Fibroblast of skin of right quadriceps (primary cell): ENCODE measurements at places on chromosomes 5 and 9.

DNA sequence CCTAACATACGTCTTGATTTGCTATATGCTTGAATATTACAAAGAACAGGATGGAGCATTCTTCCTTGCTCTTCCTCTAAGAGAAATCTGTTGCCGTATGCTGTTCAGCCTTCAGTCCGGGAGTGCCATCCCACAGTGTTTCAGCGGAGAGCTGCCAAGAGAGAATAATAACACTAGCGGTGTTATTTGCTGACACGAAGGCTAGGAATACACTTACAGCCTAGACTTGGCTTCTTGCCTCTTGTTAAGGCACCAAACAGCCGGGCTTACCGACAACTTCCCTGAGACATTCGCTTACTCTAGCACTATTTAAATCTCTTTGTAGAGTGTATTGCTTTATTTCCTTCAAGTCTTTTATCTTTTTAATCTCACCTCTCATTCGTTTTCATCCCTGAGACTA is 31.4 kb downstream of the KCTD16 start:
- no peak for DNase-seq

- no peak for DNase-seq
These were observed 6.8 kb downstream of the NR2F1 start for GRCh38 chr5:93589829-93590215.

- peak; percentile 58 for DNase-seq
These were observed 13.9 kb downstream of the SLC31A2 start for GRCh38 chr9:113164536-113165300.

- DNase-seq, result peak; percentile 78
These were observed 53.3 kb downstream of the UGCG start for GRCh38 chr9:111949919-111950318.

DNA sequence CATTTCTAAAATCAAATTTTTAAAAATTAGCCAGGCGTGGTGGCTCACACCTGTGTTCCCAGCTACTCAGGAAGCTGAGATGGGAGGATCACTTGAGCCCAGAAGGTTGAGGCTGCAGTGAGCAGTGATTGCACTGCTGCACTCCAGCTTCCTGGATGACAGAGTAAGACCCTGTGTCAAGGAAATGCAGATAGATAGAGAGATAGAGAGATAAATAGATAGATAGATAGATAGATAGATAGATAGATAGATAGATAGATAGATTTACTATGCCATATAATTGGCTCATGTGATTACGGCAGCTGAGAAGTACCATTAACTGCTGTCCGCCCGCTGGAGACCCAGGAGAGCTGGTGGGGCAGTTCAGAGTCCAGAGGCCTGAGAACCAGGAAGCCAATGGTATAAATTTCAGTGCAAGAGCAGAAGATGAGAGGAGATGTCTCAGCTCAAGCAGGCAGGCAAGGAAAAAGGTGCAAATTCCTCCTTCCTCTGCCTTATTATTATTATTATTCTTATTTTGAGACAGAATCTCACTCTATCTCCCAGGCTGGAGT is 13.0 kb upstream of the PTGES start:
- no peak for DNase-seq

GRCh38 chr5:8685704-8686103 is 816.8 kb downstream of the MTRR start:
- DNase-seq, result no peak

DNA sequence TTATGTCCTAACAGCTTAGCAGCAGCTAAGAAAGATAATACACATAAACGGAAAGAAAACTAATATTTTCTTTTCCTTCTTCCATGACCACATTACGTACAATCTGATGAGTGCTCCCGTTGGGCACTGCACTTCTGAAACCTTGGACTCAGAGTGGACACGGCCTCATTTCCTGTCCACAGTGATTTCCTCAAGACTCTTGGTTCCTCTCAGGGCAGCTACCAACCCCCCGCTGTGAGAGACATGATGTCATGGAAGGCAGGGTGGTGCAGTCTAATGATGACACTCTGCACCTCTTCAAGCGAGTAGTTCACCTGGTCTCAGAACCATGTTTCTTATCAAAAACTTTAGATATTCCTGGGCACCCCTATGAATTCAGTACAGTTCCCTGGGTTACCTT is 68.7 kb upstream of the CTSL start:
- DNase-seq, result no peak

GRCh38 chr9:13904311-13904710 is 409.6 kb downstream of the NFIB start:
- DNase-seq, result no peak

DNA sequence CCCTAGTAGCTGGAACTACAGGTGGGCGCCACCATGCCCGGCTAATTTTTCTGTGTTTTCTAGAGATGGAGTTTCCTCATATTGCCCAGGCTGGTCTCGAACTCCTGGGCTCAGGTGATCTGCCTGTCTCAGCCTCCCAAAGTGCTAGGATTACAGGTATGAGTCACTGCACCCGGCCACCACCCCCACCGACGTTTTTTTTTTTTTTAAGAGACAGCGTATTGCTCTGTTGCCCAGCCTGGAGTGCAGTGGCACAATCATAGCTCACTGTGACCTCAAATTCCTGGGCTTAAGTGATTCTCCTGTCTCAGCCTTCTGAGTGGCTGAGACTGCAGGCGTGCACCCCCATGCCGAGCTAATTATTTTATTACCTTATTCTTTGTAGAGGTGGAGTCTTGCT is 38.2 kb downstream of the WDR70 start:
- DNase-seq, result no peak

- no peak for DNase-seq
These were observed 316.7 kb upstream of the CDH12 start for GRCh38 chr5:23169660-23170416.

DNA sequence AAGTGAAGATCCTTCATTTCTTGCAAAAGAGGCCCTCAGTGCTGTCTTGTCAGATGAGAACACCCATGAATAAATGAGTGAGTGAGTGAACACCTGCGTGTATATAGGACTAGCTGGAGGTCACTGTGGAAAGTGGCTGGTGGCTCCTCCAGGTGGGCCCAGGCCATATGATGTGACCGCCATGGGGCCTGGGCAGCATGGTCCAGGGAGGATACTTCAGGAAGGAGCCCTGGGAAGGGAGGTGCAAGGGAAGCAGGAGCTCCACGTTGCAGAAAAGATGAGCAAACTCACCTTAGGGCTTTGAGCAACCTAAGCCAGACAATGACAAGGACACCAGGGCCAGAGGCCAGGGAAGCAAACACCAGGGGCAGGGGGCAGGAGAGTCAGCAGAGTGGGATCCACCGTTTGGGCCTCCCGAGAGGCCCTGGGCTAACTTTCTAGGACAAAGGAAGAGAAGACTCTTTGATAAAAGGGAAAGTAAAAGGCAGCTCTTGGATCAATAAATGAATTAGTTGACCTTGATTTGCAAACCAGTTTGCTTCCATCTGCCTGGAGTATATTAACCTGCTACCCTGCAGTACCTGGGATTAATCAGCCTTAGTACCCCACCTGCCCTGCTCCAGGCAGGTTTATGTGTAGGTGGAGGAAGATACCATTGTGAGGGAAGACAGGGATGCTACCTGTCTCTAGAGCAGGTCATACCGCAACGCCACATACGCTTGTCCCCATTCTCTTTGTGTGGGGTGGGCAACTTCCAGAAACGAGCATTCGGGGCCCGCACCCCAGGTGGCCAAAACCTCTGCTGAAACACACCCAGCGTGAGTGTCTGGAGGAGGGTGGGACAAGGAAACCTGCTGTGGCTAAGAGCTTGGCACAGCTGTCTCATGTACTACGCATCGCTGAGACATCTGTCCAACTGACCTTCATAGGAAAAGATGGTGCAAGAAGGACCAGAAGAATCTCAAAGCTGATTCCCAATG is 51.4 kb upstream of the OLFM1 start:
- no peak for DNase-seq

DNA sequence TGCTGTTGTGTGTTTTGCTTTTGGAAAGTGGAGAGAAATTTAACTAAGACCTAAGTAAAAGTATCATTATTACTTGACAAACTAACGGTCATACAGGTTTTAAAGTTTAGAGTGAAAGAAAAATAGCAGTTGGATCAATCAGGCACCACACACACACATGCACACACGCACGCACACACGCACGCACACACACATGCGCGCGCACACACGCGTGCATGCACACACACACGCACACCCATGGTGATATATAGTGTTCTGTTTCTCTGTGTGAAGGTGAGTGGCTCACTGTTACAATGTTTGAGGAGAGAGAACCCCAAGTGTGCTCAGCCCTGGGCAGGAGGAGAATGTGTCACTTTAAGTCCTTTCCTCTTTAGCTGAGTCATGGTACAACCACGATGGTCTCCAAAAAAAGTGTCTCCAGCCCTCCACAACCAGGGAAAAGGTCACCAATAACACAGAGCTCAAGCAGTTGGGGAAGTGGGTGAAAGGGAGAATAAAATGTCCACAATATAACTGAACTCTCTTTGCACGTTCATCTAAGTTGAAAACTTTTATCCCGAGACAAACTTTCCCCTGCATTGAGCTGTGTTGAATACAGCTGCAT is 3.2 kb downstream of the ZNF366 start:
- DNase-seq, result peak; percentile 69

- peak; percentile 51 for DNase-seq
These were observed 23.3 kb downstream of the CAVIN4 start for GRCh38 chr9:100601216-100601615.

GRCh38 chr5:108876451-108876850 is 128.8 kb downstream of the FER start:
- peak; percentile 2 for DNase-seq

DNA sequence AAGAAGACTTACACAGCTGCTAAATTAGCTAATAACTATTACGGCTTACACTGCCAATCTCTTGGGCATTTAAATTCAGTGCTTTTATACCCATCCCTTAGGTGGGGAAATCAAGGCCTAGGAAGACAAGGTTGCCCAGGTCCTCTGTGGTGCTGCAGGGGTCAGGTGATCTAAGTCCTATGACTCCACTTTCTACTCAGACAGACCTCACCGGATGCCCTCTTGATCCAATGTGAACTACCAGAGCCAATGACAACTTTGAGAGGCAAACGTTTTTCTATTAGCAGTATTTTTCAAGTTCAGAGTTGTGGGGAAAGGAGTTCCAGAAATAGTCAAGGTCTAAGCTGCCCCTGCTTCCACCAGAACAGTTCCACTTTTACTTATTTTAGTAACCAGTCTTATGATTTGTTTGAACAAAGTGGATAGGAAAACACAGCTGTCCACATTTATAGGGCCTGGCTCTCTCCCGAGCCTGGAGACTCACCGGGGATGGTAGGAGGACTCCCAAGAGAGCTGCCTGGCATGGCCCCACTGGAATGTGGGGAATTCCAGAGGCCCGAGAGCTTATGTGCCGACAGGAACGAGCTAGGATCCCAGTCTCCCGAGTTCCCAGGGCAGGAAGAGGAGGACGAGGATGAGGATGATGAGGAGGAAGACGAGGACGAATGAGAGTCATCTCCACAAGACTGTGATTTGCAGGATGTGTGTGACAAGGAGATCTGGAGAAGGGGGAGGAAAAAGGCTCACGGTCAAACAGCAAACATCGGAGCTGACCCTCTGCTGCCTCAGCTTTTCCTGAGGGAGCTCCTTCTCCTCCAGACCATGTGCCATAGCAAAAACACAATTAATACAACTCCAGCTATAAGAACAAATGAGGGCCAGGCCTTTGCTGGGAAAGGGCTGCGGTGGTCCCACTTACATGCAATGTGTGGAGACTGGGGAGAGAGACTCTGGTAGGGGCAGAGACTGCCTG is 16.7 kb downstream of the FAM193B start:
- peak; percentile 79 for DNase-seq

- no peak for DNase-seq
These were observed 53.1 kb downstream of the HCN1 start for GRCh38 chr5:45643056-45643455.

DNA sequence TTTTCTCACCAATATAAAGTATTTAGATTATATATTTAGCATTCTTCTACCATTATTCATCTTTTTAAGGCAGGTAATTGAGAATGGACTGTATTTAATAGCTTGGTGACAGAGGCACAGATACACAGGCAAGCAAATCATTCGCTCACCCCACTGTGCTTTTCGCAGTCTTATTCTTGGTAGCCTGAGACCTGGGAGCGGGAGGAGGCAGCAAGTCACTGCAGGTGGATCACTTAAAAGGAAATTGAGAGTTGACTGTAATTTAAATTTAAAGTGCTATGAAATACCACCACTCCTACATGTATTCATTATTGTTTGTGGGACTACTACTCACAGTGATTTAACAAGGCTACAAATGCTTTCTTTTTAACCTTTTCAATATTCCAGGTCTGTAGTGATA is 9.7 kb downstream of the RICTOR start:
- DNase-seq, result no peak

DNA sequence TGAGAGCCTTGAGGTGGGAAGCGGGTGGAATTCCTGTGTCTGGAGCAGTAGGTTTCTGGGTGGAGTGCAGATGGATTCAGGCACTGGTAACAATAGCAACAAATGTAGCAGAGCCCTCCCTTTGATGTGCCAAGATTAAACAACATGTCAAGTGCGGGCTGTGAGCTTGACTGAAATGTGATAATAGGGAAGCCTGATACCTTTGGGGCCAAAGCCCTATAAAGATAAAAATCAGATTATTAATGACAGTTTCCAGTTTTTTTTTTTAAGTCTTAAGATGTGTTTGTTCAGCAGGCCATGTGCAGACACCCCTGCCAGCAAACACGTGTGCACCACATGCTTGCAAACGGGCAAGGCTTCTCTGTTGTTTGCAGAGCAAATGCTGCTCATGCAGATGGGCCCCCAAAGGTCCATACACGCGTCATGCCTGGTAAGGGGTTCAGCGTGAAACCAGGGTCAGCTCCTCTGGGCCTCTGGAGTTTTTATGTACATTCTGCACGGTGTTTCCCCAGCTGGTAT is 193.2 kb downstream of the GADD45G start:
- DNase-seq, result no peak

GRCh38 chr9:16099732-16100536 is 547.1 kb downstream of the CCDC171 start:
- DNase-seq, result no peak

DNA sequence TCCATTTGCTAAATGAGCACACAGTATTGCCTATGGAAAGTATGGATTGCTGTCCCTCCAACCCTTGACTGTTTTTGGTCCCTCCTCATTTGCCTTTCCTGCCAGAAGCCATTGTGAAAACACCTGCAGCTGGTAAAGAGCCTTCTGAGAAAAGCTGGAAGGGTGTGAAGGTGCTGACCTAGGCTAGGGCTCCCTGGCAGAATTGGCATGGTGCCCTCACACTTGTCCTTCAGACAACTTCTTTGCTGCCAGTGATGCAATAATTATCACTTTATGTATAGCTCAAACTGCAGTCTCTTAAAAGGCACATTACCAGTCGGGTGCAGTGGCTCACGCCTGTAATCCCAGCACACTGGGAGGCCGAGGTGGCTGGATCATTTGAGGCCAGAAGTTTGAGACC is 4.2 kb downstream of the TXNDC15 start:
- DNase-seq, result no peak

DNA sequence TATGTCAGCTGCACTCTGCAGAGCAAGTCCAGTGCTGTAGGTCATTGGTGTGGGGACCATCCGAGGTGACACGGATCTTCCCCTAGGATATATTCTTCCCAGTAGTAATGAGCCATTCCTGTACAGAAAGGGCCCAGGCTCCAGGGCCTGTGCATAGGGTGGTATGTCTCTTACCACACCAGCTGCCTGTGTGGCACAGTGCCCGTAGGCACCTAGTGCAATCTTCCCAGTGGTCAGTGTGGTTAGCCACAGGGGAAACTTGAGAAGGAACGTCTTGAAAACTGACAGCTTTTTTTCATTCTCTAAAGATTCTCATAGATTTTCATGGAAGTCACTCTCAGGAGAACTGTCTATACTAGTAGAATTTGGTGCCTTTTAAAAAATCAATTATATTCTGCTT is 39.8 kb downstream of the CYSTM1 start:
- peak; percentile 41 for DNase-seq

- DNase-seq, result no peak
These were observed 64.3 kb downstream of the RXRA start for GRCh38 chr9:134390537-134390936.

- no peak for DNase-seq
These were observed 214.9 kb downstream of the TMEM167A start for GRCh38 chr5:82862261-82862660.
